ENCODE measurements at places on chromosomes 6 and 20.

DNA sequence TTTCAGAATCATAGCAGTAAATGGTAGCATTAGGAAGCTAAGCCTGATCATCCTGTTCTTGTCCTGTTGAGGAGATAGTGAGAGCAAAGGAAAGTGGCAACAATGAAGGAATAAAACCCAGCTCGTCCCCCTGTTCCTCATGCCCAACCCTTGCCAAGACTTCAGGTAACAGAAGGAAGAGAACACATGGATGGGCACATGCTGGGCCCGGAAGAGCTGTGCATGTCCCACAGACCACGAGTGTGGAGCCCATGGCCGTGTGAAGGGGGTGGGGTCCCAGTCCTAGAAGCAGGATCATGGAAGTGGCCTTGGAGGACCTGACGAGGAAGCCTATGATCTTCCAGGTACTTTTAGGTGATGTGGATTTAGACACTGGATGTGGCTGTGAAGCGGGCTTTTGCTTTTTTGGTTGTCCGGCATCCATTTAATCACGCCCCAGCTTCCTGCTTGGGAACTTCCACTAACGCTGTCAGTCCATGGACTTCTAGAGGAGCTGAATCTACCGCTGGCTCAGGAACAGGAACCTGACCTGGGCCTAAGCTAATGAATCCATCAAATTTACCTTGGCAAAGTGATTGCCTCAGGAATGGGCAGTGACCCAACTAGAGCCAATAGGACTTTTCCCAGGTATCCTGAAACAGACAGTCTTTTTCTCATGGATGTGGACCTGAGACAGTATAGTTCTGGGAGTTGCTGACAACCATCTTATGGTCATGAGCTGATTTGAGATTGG lies 79.3 kb upstream of the ARMC2 start:
- DNase-seq, result no peak

DNA sequence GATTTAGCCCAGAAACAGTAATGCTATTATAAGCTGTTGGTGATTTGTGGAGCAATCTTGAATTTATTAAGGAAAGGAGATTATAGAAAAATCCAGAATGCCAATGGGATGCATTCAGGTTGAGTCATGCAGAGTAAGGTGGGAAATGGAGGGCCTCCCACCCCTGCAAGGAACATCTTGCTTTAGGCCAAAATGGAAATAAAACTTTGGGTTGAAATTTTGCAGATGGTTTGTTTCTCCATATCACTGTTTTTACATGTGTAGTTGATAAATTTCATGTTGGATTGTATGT lies 152.4 kb downstream of the BCAS1 start:
- DNase-seq, result no peak

DNA sequence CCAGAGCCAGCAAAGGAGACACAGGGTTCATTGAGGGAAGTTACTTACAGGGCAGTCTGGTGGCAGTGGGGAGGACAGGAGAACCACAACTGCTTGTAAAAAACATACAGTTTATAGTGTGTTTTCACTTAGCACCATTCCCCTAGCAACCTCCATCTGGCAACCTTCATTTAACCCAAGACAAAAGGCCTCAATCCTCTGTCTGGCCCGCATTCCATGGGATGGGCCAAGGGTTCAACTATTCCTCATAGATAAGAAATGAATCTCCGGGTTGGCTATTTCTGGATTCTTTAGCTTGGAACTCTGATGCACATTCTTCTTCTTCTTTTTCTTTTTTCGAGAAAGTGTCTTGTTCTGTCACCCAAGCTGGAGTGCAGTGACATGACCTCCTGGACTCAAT lies 26.3 kb upstream of the FYN start:
- no peak for DNase-seq

- DNase-seq, result no peak
These were observed 126.8 kb downstream of the MTHFD1L start for GRCh38 chr6:150992262-150992661.

DNA sequence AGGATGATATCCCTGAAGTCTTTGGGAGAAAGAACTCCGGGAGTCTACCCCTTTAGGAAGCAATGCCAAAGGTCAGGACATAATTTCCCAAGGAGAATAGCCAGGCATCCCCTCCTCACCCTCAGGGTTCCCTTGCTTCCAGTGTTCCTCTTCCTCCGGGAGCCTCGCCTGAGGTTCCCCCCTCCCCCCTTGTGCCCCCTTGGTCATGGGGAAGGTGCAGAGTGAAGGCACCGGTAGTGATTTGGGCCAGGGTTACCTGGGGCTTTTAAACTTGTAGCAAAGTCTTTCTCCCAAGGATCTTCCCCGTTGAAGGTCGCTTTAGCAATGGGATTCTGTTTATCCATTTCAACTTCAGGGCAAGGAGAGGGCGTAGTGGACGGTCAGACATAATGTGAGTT lies 1.2 kb downstream of the ISM1 start:
- no peak for DNase-seq

- peak; percentile 23 for DNase-seq
These were observed 43.1 kb upstream of the NAA20 start for GRCh38 chr20:19973961-19974629.

DNA sequence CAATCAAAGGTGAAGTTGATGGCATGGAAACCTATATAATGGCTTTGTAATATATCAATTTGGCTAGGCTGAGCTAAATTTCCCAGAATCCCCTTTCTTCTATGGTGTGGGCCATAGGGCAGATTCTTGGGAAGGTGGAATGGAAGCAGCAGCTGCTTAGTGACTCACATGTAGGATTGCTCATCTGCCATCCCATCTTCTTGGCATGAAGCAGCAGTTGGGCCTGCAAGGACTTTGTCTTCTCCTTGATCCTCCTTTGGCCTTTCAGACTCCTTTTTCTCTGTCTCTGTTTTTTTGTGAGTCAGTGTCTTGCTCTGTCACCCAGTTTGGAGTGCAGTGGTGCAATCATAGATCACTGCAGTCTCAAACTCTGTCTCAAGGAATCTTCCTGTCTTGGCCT lies 52.6 kb upstream of the CEP162 start:
- DNase-seq, result no peak

Measured in left renal cortex interstitium (tissue), 4 donors.